Astrocyte of the spinal cord (primary cell): ENCODE measurements at places on chromosomes 5 and 9.
A peak's percentile ranks its signal among the peaks of the same experiment; 100 is the strongest.

- DNase-seq: no peak
These were observed 138.1 kb upstream of the PIK3R1 start for GRCh38 chr5:68077349-68077894.

DNA sequence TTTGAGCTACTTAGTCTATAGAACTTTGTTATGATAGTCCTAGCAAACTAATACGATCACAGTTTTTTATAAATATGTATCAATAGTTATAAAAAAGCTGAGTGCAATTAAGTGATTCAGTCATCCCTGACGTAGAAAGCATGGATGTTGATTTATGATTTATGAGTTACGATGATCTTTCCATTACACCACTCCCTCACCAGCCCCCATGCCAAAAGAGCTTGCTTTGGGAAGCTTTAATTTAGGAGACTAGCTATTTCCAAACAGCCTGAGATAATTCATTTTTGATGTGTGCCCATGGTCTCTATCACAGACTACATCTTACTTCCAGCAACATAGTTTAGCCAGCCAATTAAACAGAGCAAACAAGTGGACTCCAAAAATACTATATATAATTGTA, 256.8 kb downstream of the GABRG2 start:
- no peak for DNase-seq

DNA sequence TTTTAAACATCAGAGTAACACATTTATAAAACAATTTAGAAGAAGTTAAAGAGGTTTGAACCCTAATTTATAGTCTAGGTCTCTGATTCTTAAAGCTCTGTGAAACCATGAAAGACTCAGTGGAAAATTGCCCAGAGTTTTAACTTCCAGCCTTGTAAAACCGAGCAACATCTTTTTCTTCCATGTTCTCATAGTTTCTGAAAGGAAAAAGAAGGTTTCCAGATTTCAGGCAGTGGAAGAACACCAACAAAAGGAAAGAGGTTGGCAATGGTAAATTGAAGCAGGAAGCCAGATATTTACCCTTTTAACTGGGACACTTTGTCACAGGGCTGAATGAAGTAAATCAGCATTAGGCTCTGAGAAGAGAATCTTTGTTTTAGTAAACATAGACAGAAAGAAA, 1999.3 kb downstream of the MAT2B start:
- DNase-seq: no peak

DNA sequence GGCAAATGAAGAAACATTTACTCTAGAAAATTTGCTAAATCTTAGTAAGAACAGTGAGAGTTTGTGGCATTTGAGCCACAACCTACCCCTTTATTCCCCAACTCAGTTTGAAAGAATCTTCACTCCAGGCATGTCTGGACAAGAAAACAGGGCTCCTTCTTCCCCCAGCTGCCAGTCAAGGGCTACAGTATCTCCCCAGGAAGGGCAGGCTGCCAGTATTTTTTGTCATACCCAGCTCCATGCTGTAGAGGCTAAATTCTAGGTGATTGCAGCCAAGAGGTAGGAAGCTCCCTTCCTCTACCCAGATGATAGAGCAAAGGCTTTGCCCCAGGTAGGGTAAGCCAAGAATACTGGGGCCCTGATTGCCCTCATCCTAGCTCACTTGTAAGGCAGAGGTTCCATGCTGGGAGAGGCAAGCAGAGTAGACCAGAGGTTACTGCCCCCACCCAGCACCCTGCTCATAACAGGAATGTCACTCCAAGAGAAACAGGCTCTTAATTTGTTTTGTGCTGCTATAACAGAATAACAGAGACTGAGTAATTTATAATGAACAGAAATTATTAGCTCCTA, 20.0 kb upstream of the GRPEL2 start:
- no peak for DNase-seq

DNA sequence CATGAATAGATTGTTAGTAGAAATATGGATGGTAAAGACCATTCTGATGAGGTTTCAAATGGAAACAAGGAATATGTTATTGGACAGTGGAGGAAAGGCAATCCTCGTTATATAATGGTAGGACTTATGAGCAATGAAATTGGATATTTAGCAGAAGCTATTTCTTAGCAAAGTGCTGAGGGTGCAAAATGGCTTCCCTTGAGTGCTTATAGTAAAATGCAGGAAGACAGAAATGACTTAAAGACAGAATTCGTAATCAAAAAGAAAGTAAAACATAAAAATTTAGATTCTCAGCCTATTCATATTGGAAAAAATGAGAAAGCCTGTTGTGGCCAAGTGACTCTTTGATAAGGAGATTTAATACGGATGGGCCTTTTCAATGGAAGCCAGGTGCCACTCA, 102.1 kb upstream of the ADRA1B start:
- no peak for DNase-seq

- no peak for DNase-seq
These were observed 10.6 kb downstream of the PTBP3 start for GRCh38 chr9:112322701-112323377.

DNA sequence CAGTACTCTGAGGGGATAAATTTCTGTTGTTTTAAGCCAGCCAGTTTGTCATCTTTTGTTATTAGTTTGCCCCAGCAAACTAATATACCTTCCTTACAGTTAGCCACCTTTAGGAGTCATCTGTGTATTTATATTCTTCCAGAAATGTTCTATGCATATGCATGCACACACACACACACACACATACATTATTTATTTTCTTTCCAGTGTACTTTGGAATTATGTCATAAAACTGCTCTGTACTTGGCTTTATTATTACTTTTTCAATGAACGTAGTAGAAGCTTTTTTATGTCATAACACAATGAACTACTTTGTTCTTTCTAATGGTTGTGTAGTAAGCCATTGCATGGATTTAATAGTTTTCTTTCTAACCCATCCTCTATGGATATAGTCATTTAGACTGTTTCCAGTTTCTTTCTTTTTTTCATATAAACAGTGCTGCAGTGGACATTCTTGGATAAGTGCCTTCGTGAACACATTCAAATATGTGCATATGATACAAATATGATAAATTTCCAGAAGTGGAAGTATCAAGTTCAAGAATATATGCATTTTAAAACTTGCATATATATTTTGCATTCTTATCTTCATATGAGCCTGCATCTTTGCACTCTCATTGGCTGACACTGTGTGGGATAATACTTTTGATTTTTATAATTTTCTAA, 26.6 kb upstream of the DAB2 start:
- no peak for DNase-seq

DNA sequence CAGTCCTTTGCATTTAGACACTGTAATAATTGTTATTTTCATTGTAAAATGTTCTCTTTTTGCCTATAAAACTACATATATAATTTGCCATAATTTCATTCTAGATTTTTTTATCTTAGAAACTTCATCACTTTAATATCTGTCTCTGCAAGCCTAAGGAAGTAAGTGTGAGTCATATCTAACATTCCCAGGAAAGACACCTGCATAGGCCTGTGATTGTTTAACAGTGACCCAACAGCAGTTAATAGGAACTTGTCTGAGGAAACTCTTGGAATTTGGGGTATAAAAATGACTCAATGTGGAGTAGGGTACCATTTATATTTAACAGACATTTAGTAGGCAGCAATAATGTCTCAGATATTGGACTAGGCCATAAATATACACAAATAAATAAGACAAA, 229.2 kb upstream of the FAM174A start:
- DNase-seq: no peak

GRCh38 chr5:154679501-154679900, 75.7 kb upstream of the LARP1 start:
- no peak for DNase-seq

DNA sequence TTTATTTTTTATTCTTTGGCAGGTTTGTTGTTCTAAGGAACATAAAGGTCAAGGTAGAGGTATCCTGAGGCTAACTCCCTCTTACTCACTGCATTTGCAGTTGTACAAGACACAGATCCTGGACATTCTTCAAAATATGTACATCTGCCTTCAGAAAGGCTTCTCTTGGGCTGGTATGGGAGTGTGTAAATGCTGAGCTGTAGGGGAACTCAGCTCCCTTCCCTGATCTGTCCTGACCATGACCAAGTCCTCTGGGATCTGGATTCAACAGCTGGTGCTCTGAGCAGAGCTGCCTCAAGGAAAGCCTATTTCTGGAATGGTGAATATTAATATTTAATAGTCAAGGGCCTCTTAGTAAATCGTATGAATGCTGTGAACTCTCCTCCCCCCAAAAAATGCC, 117.4 kb downstream of the PRKACG start:
- DNase-seq: no peak

- DNase-seq: no peak
These were observed 249.6 kb downstream of the DENND1A start for GRCh38 chr9:123680352-123680751.

GRCh38 chr5:78472469-78473106, 112.2 kb downstream of the SCAMP1 start:
- peak; percentile 51 for DNase-seq

DNA sequence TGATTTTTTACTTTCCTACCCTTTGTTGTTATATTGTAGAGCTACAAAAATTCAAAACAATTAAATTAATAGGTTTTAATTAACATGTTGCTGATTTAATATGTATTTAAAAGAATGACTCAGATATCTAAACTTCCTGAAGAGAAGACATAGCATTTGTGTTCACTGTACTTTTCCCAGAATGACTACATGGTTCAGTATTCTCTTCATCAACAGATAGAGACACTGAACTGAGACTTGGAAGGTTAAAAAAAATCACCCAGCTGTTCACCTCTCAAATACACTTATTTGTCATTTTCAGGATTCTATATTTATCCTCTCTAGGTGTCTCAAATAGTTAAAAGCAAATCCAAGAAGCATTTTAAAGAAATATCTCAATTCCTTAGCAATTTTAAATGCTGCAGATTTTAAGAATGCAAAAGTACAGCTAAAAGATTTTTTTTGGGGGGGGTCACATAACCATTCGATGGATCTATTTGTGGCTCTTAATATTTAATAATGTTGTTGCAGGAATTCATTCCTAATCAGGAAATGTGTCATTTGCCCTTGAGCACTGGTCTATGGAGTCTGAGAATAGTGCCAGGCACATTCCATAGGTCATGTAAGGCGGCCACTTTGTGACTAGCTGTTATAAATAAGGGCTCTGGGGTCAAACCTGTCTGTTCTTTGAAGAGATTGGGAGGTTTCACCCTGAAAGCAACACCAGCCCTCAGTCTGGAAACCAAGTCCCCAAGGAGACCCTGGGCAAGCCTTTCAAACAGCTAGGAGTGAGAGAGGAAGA, 463.1 kb downstream of the NR2F1-AS1 start:
- peak; percentile 36 for DNase-seq

GRCh38 chr9:131076347-131077195, 19.8 kb upstream of the AIF1L start:
- DNase-seq: no peak

GRCh38 chr5:146815411-146815810, 63.1 kb downstream of the PPP2R2B start:
- DNase-seq: no peak

- DNase-seq: no peak
These were observed 198.1 kb downstream of the EFNA5 start for GRCh38 chr5:107472620-107473064.

DNA sequence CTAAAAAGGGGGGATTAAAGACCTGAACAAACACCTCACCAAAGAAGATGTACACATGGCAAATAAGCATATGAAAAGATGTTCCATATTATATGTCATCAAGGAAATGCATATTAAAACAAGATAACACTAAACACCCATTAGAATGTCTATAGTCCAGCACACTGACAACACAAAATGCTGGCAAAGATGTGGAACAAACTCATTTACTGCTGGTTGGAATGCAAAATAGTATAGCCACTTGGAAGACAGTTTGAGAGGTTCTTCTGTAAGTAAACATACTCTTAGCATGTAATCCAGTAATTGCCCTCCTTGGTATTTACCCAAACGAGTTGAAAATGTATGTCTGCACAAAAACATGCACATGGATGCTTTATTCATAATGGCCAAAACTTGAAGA, 73.6 kb downstream of the RGMB start:
- DNase-seq: no peak

GRCh38 chr5:61572959-61573358, 240.9 kb downstream of the ZSWIM6 start:
- DNase-seq: no peak

GRCh38 chr9:6538666-6539071, 106.9 kb downstream of the GLDC start:
- DNase-seq: peak; percentile 48

DNA sequence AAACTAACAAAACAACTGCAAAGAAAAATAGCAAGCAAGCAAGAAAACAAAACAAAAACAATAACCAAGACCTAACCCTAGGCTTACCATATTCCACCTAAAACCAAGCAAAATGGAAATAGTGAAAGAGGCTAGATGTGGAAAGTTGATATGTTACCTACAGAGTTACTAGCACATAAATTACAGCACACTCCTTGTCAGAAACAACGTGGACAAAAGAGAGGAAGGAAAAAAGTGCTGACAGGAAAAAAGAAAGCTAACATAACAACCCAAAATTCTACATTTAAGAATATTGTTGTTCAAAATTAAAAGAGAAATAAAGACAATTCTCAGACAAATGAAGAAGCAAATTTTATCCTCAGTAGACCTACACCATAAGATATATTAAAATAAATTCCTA, 812.8 kb upstream of the NUDT12 start:
- DNase-seq: no peak

- no peak for DNase-seq
These were observed 475.6 kb upstream of the PTGER4 start for GRCh38 chr5:40204144-40204543.

- DNase-seq: no peak
These were observed 45.5 kb upstream of the KIF2A start for GRCh38 chr5:62260513-62260912.

GRCh38 chr5:108481355-108481931, 99.5 kb upstream of the FBXL17 start:
- peak; percentile 13 for DNase-seq

- DNase-seq: no peak
These were observed 101.7 kb downstream of the APTX start for GRCh38 chr9:32899761-32900160.

DNA sequence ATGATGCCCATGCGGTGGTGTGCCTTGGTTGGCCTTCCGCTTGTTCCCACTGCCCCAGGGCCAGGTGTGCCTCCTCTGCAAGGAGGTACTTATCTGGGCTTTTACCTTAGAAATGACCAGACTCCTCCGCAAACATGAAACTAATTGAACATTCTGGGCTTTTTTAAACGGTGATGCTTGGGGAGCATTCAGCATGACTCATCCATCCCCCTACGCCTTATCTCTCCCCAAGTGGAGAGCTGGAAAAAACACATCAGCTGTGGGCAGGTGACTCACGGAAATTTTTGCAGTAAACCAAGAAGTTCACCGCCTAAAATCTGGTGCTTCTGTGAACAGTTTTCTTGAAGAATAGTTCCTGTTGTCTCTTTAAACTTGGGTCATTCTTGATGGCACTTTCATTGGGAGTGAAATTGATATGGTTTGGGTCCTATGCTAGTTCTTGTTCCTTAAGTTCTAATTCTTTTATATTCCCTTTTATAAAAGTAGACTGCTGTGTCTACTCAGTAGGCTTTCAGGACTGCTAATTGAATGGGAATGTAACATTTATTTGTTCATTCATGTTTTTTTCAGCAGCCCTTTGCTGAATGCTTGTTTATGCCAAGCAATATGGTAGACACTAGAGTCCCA, 39.6 kb downstream of the SFXN1 start:
- peak; percentile 90 for DNase-seq

GRCh38 chr9:68637020-68637419, 68.0 kb upstream of the PIP5K1B start:
- no peak for DNase-seq
